Smooth muscle cell of the coronary artery (primary cell): ENCODE measurements at places on chromosomes 2 and 18. TPM values are rescaled to one million over a fixed set of nuclear protein-coding genes. Genes with fewer than 3 reads are reported as not detected.

RBM43 gene
- total RNA-seq = 3.9 TPM in 2 replicates

GBX2 gene
- total RNA-seq = 0.60 TPM in 1 of 2 replicates, not detected in the other

CD207 gene
- not detected in 2 replicates for total RNA-seq

BCL11A gene
- total RNA-seq = 0.08 and 0.12 TPM in 2 replicates

FN1 gene
- total RNA-seq = 7,340 and 11,165 TPM in 2 replicates

OSBPL6 gene
- total RNA-seq = 0.47 and 0.98 TPM in 2 replicates

RNF144A gene
- total RNA-seq = 1.7 and 5.1 TPM in 2 replicates

UGT1A9 gene
- total RNA-seq = not detected in 2 replicates

POTEC gene
- 0.12 TPM in 1 of 2 replicates, not detected in the other for total RNA-seq

PTPRN gene
- total RNA-seq = under 0.01 and 9.0 TPM in 2 replicates

CRYGC gene
- not detected in 2 replicates for total RNA-seq

AGAP1 gene
- total RNA-seq = 6.2 and 12.3 TPM in 2 replicates

TFCP2L1 gene
- total RNA-seq = not detected in 2 replicates

RMND5A gene
- 14.7 and 17.4 TPM in 2 replicates for total RNA-seq

NRP2 gene
- 6.2 and 33.8 TPM in 2 replicates for total RNA-seq

ZAP70 gene
- total RNA-seq = not detected in 2 replicates

ARL4C gene
- total RNA-seq = 19.2 and 147 TPM in 2 replicates

RAD51AP2 gene
- total RNA-seq = under 0.01 TPM in 1 of 2 replicates, not detected in the other

ARHGAP25 gene
- total RNA-seq = 1.1 and 3.9 TPM in 2 replicates

MYO5B gene
- total RNA-seq = 0.53 TPM in 1 of 2 replicates, not detected in the other

RIT2 gene
- total RNA-seq = not detected in 2 replicates

ANKRD30BL gene
- not detected in 2 replicates for total RNA-seq

CYP26B1 gene
- 0.45 and 2.9 TPM in 2 replicates for total RNA-seq

ATRAID gene
- 183 and 253 TPM in 2 replicates for total RNA-seq

IL37 gene
- not detected in 2 replicates for total RNA-seq

NMUR1 gene
- 0.23 TPM in 1 of 2 replicates, not detected in the other for total RNA-seq

NBAS gene
- total RNA-seq = 94.2 and 105 TPM in 2 replicates

CMPK2 gene
- total RNA-seq = 0.15 and 0.35 TPM in 2 replicates

EVX2 gene
- total RNA-seq = not detected in 2 replicates

ASB18 gene
- not detected in 2 replicates for total RNA-seq

SPOPL gene
- total RNA-seq = 7.1 and 11.4 TPM in 2 replicates

CFC1 gene
- total RNA-seq = not detected in 2 replicates

SPC25 gene
- total RNA-seq = 0.98 TPM in 1 of 2 replicates, not detected in the other

TMBIM1 gene
- 175 and 311 TPM in 2 replicates for total RNA-seq

TCF7L1 gene
- total RNA-seq = 1.9 and 2.0 TPM in 2 replicates

KIDINS220 gene
- total RNA-seq = 59.8 and 86.2 TPM in 2 replicates

SMIM21 gene
- not detected in 2 replicates for total RNA-seq

ZSWIM2 gene
- not detected in 2 replicates for total RNA-seq

MARCO gene
- not detected in 2 replicates for total RNA-seq

LAMA3 gene
- total RNA-seq = 0.60 and 17.4 TPM in 2 replicates

PLEKHH2 gene
- total RNA-seq = 0.60 and 2.1 TPM in 2 replicates

IDH1 gene
- 123 and 125 TPM in 2 replicates for total RNA-seq

CD8B2 gene
- total RNA-seq = 0.23 TPM in 1 of 2 replicates, not detected in the other

TGFBRAP1 gene
- 9.4 and 14.6 TPM in 2 replicates for total RNA-seq

REEP1 gene
- under 0.01 TPM in 1 of 2 replicates, not detected in the other for total RNA-seq

SERPINB13 gene
- not detected in 2 replicates for total RNA-seq

GAD1 gene
- 0.15 and 0.23 TPM in 2 replicates for total RNA-seq

LRRC30 gene
- total RNA-seq = not detected in 2 replicates
